ENCODE measurements at places on chromosomes 7 and 10.

GRCh38 chr7:32515890-32516550, 20.7 kb downstream of the AVL9 start:
- DNase-seq = no peak

DNA sequence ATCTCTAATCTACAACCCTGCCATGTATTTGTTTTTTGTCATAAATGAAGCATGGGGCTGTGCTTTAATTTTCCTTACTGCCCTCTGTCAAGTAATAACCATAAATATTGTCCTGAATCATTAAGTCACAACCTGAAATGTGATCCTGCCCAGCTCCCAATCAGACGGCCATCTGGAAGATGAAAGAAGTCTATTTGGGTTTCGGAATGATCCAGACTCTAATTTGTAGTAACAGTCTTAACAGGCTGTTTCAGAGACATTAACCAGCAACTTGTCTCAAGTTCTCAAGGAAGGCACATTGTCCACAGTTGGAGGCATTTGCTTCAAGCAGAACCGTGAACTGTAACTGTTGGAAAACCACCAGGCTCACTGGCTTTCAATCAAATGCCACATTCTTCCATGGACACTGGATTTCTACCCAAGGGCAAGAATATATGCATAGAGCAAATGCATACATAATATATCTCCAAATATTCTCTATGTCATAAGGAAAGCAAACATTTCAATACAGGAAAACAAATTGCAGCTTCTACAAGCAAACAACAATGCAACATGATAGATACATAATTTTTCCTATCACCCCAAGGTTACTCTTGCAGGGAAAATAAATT, 405.2 kb upstream of the NPVF start:
- no peak for DNase-seq

DNA sequence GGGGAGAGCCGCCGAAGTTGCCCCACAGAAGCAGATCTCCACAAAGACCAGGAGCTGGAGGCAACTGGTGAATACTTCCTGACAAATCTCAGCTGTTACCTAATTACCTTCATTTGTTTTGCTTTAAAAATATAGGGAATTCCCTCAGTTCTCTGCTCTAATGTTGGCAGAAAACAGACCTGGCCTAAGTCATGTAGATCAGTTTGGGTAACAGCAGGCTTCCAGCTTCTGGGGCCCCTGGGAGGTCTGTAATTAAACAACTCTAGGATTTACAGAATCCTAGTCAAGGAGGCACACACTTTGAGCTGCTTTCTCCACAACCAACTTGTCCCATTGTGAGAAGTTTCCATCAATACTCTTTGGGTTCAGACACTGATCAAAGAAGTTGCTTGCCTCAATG, 123.4 kb downstream of the HTR7 start:
- DNase-seq = no peak

GRCh38 chr10:15096661-15097010, 519 bp upstream of the RPP38 start:
- DNase-seq = no peak

DNA sequence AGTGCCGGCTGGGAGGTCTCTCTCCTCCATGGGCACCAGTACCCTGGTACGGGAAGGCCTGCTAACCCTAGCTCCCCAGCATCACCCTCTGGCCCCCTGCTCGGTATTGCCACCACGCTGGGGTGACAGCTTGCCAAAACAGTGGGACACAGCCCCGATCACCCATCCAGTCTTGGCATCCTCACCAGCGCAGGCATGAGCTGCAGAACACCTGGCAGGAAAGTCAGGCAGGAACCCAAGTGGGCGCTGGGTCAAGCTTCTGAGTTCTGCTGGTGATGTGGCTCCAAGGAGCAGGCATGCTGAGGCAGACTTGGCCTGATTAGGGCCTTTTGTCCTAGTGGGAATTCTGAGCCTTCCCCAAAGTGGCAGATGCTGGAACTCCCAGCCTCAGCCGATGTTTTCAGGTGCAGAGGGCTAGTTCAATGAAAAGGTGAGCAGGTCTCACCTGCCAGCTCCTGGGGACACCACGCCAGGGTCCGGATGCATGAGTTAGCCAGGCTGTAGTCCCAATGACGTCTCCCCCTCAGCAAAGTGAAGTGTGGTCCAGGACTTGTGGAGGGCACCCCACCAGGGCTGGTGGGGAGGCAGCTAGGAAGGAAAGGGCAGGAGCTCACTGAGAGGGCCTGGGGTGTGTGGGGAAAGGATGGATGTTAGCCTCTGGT, 8.5 kb upstream of the ZNF22 start:
- no peak for DNase-seq
